ENCODE measurements at places on chromosomes 2 and 18.

GRCh38 chr2:229943171-229943570, 20.9 kb downstream of the FBXO36 start:
- no peak for DNase-seq

DNA sequence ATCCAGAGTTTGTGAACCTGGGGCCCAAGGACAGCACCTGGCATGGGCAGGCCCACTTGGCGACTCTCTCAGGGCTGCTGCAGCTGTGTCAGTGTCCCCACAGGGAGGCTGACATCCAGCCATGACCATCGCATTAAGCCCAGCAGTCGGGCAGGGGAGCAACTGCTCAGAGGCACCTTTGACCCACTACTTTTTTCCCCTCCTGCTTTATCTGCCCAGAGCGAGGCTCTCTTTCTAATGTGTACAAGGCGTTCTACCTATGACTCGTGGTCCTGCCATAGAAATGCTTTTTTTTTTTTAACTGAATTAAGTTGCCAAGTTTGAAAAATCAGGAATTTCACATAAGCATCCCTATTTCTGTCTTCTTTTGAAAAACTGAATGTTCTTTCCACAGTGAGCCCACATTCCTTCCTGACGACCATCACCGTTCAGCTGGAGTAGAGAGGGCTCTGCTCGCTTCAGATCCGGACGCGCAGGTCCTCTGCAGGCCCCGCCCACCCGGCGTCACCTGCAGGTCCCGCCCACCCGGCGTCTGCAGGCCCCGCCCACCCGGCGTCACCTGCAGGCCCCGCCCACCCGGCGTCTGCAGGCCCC, 403 bp upstream of the CLUL1 start:
- DNase-seq, result no peak

DNA sequence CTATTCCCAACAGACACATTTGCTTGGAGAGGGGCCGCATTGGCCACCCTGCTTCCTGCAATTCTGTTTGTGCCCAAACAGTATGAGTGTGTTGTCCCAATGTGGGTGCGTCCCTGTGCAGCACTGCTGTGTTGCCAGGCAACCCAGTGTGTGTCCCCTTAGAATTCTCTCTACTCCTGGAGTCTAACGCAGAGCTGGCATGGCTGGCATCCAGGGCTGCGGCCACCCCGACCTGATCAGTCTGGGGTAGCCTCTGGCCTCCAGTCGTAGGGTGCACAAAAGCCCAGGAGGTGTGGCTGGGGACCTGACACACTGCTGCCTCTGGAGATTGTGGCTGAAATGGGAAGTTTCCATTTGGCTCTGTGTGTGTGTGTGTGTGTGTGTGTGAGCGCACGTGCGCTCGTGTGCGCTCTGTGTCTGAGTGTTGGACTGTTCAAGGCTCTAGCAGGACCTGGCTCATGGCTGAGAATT, 48.0 kb downstream of the TEX44 start:
- DNase-seq, result no peak

- DNase-seq, result no peak
Observed at GRCh38 chr18:31901063-31901462, 41.9 kb downstream of the TRAPPC8 start.

DNA sequence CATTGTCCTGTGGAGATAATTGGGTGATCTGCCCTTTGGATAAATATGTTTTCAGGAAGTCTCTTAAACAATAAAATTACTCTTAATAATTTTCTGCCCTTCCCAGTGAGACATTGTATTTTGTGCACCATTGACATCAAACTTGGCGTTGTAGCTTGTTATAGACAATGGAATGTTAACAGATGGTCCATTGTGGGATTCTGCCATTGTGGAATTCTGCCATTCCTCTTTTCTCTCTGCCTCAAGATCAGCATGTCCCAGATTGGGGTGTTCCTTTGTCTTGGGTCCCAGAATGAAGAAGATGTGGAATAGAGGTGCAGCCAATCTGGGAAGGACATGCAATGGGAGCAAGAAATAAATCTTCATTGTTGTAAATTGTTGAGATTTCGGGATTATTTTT, 15.1 kb upstream of the LDAH start:
- DNase-seq, result no peak

- peak; percentile 23 for DNase-seq
Observed at GRCh38 chr2:102841107-102841840, 79.4 kb downstream of the TMEM182 start.

DNA sequence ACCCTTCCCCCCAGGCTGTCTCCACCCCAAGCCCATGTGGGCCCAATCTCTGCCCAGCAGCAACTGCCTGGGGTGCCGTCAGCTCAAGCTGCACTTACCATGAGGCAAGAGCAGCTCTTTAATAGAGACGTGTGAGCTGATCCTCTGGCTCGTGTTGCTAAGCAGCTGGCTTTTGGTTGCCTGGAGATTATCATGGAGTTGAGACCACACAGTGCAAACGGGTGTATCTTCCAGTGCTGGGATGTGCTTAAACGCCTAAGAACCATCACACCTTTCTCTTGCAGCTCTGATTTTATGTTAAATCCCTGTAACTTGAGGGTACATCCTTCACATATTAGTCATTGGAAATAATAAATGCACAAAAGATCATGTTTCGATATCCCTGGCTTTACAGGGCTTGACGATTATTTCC, 271.1 kb downstream of the PRKCE start:
- no peak for DNase-seq

- DNase-seq, result no peak
Observed at GRCh38 chr18:31549416-31549815, 42.3 kb upstream of the TTR start.

DNA sequence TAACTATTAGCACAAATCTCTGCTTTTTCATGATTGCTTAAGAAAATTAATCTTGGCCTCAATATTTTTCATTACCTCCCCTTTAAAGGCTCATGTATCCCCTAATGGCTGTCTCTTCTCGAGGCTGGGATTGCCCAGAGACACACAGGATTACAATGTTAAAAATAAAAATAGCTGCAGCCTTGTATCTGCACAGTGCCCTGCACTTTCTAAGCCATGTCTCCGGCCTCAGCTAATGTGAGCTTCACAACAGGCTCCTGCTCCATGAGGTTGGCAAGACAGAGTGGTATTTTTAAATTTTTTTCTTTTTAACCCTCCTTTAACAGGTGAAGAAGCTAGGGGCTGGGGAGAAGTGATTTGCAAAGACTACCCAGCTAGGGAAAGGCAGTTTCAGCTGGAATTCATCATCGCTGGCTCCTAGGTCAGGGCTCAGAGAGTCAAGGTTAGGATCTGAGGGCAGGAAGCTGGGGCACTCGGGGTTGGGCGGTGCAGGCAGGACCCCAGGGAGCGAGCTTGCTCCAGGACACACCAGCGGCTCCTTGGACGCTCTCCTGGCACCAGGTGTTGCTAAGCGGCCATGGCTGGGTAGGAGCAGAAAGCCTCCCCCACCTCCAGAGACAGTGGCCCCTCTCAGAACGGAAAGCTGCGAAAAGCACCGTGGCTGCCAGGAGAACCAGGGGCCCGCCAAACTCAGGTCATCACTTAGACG, 135.6 kb downstream of the SMAD2 start:
- DNase-seq, result no peak

DNA sequence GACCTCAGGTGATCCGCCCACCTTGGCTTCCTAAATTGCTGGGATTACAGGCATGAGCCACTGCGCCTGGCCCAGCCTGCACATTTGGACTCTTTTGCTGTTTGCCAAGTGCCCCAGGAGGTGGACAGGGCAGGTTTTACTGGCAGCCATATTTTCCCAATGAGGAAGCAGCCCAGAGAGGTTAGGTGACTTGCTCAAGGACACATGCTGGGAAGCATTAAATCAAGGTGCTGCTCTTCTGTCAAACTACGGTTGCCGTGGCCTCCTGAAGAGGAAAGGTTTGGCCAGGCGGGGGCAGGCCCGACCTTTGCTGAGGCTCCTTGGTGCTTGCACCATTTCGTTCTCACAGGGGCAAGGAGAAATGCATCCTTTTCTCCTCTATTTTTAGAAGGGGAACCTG, 44.0 kb downstream of the DNMT3A start:
- no peak for DNase-seq

Data from activated CD4-positive, alpha-beta memory T cell treated with anti-CD3 and anti-CD28 coated beads for 36 hours (primary cell).